ENCODE measurements at places on chromosomes 3 and 15. TPM values are rescaled to one million over a fixed set of nuclear protein-coding genes. Genes with fewer than 3 reads are reported as not detected.

DNA sequence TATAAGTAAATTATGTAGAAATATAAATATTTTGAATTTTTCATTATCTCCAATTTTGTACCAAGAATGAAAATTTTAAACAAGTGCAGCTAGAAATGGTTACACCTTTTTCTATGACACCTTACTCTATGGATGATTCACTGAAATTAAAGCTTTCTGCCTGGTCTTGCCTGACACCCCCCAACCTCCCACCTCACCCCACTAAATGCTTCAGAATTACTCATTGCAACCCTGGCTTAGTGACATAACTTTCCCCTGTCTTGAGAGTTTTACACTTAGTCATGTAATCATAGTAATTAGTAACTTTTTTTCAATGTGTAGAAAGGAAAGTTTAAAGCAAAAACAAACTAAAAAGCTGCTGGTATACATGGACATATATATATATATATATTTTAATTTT is 42.0 kb upstream of the MEIS2 start:
- DNase-seq, result no peak
- H3K27ac ChIP-seq, result no peak overlapping the region
- H3K27me3 ChIP-seq, result peaks cover 5% of the 10 kb centered on the region
- no peaks in the 10 kb centered on the region for H3K36me3 ChIP-seq
- H3K4me1 ChIP-seq, result no peaks in the 10 kb centered on the region

DNA sequence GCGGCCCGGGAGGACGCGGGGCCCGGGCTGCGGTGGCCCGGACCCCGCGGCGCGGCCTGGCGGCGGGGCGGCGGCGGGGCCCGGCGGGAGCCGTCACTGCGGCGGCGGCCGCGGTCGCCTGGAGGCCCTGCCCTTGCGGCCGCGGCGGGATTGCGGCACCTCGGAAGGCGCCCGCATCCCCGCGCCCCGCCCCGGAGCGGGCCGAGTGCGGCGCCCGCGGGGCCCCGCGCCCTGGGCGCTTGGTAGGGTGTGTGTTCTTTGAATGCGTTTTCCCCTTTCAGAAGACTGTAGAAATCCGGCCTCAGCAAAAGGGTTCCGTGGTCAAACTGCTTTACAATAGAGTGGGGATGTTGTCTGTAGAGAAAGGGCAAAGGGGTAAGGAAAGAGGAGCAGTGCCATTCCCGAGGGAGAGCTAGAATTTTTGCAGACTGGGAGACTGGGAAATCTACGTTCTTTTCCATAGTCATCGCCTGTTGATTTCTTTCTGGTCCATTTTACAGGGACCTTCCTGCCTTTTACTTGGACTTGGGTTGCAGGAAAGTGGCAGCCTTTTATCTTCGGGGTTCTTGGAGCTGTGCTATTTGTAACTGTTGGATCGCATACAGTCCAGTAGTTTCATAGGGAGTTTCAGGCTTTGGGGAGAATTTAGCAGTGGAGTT is 630 bp downstream of the SNRK start:
- H3K36me3 ChIP-seq, result peaks cover 34% of the 10 kb centered on the region
- peak; percentile 30 for DNase-seq
- peak overlapping the region; percentile 91 for H3K27ac ChIP-seq
- H3K27me3 ChIP-seq, result peaks cover 9% of the 10 kb centered on the region
- peaks cover 42% of the 10 kb centered on the region for H3K4me1 ChIP-seq

- no peaks in the 10 kb centered on the region for H3K4me1 ChIP-seq
- H3K27ac ChIP-seq, result no peak overlapping the region
- no peaks in the 10 kb centered on the region for H3K27me3 ChIP-seq
- H3K4me3 ChIP-seq, result no peak overlapping the region
- H3K36me3 ChIP-seq, result no peaks in the 10 kb centered on the region
Observed at GRCh38 chr3:127043041-127043641, 60.2 kb downstream of the PLXNA1 start.

GRCh38 chr15:60362321-60363086 is 35.3 kb downstream of the ANXA2 start:
- no peaks in the 10 kb centered on the region for H3K27me3 ChIP-seq
- peaks cover 64% of the 10 kb centered on the region for H3K36me3 ChIP-seq
- peaks cover 39% of the 10 kb centered on the region for H3K4me1 ChIP-seq
- DNase-seq, result peak; percentile 47

- no peaks in the 10 kb centered on the region for H3K4me1 ChIP-seq
- peaks cover 1% of the 10 kb centered on the region for H3K27me3 ChIP-seq
- no peak overlapping the region for H3K4me3 ChIP-seq
- H3K36me3 ChIP-seq, result no peaks in the 10 kb centered on the region
- no peak overlapping the region for H3K27ac ChIP-seq
Observed at GRCh38 chr3:194960446-194961032, 274.9 kb downstream of the FAM43A start.

- no peaks in the 10 kb centered on the region for H3K36me3 ChIP-seq
- peaks cover 16% of the 10 kb centered on the region for H3K4me1 ChIP-seq
- no peak overlapping the region for H3K4me3 ChIP-seq
- H3K27me3 ChIP-seq, result peaks cover 9% of the 10 kb centered on the region
Observed at GRCh38 chr15:81073801-81074200, 60.3 kb upstream of the CFAP161 start.

DNA sequence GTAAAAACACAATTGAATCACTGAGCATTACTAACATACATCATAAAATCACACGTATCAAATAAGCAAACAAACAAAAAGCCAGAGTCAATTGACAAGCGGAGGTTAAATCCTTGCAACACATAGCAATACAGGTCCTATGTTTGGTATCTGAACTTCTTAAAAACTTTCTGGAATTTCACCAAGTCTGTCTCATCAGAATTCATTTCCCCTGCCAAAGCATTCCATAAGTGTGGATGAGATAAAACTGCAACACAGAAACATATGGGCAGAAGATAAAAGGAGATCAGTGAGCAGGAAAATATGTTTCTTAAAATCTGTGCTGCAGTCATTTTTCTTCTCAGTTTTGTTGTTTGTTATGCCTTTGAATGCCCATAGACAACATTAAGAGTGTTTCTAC is 1155.5 kb downstream of the TBL1XR1 start:
- H3K27ac ChIP-seq, result no peak overlapping the region
- H3K27me3 ChIP-seq, result no peaks in the 10 kb centered on the region
- no peaks in the 10 kb centered on the region for H3K4me1 ChIP-seq
- H3K4me3 ChIP-seq, result no peak overlapping the region
- H3K36me3 ChIP-seq, result no peaks in the 10 kb centered on the region

Gene AMIGO3
- total RNA-seq, result 0.30 TPM

Gene TEX55
- not detected for total RNA-seq

Gene GASK1A
- not detected for total RNA-seq

Gene MYO5C
- total RNA-seq, result 2.4 TPM
